ENCODE measurements at places on chromosomes 1 and 21. TPM values are rescaled to one million over a fixed set of nuclear protein-coding genes. Genes with fewer than 3 reads are reported as not detected.

The PRRX1 gene
- total RNA-seq = not detected

DNA sequence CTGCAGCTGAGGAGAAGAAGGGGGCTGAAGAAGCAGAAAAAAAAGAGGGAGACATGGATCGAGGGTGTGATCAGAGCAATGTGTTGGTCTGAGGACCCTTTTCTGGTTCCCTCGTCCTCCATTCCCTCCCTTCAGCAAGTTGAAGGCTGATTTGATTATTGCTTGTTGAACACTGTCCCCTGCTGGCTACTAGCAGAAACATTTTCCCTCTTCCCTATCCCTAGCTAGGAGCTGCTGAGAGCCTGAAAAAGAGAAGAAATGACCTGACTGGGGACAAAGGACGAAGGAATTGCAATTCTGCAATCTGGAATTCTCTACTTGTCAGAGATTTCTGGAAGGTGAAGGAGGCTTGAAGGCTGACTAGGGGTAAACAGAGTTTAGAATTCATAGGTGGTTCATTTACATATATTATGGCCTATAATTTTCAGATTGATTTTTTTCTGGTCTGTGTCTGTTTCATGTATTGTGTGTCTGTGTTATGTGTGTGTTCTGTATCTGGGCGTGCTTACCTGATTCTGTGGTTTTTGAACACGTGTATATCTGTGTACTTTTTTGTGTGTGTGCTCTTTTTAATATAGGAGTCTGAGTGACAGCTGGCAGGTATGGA is 9.8 kb downstream of the NHLH1 start:
- DNase-seq = no peak

DNA sequence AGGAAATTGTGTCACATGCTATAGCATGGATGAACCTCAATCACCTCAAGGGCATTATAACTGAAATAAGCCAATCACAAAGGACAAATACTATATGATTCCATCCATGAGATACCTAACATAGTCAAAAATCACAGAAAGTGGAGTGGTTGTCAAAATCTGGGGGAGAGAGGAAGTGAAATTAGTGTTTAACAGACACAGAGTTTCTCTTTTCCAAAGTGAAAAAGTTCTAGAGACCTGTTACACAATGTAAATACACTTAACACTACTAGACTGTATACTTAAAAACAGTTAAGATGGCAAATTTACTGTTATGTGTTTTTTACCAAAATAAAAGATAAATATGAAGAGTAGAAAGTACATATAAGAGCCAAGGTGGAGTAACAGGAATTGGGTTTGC is 31.8 kb downstream of the ZNF644 start:
- no peak for DNase-seq

DNA sequence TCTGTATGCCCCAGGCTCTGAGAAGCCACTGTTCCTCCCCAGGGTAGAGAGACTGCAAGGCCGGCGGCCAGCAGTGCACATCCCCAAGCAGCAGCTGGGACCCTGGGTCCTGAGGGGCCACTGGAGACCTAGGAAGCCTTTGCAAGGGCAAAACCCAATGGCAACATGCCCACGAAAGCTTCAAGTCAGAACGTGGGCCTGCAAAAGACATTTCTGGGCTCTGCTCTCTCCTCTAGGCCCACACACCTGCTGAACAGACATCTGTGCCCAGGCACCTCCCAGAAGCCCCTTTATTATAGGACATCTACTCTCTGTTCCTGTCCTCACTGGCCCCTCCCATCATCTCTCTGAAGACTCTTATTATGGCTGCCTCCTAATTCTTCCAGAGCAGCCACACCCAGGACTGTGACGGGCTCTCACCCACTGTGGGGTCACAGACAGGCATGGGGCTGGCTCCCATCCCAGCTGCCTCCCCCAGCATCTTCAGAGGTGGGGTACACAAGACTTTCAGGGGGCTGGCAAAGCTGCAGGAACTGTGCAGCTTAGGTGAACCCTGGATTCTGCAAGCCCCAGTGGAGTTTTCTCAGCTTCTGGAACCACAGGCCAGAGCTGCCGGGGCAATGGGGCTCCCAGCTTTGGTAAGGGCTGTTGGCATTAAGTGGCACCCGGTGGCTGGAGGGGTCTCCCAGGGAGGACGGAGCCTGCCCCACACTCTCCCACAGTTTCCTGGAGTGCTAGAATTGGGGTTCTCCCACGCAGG is 12.6 kb downstream of the TRIM11 start:
- no peak for DNase-seq

The NRIP1 gene
- total RNA-seq = 27.1 TPM

The C1orf94 gene
- total RNA-seq = not detected

GRCh38 chr1:170544624-170545023 is 12.7 kb downstream of the GORAB start:
- DNase-seq = no peak

GRCh38 chr1:87899017-87899416 is 570.3 kb downstream of the LMO4 start:
- no peak for DNase-seq

DNA sequence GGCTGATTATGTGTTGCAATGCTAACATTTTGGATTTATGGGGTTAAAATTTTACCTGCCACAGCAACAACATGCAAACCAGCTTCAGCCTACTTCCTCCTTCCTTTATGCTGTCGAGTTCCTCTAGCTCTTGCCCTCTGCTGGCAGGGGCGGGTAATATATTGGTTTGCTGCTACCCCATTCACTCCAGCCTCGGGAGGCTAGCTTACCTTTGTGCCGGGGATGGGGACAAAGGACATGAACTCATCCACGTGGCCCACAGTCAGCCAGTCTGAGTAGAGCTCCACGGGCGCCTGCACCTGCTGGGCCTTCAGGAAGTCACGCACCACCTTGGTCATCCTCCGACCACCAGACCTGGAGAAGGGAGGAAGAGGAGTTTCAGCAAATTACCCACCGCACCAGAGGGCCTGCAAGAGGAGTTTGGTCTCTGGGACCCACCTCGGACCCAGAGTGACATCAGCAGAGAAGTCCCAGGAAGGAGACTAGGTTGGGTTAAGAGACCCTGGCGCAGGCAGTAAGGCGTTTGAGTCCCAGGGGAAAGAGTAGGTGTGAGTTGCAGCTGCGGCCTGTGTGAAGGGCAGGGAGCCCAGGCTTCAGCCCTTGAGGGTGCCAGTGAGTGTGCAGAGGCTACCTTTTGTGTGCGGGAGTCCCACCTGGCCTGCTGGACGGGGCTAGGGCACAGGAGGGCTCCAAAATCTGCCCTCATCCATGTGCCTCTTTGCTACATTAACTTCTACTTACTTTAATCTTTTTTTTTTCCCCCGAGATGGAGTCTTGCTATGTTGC is 21.8 kb upstream of the SDHB start:
- no peak for DNase-seq

GRCh38 chr1:48898894-48899293 is 122.2 kb upstream of the BEND5 start:
- DNase-seq = no peak

GRCh38 chr1:15852828-15853302 is 5.4 kb downstream of the SPEN start:
- DNase-seq = no peak

The OR10J1 gene
- total RNA-seq = not detected

The SLC16A4 gene
- total RNA-seq = 0.28 TPM

DNA sequence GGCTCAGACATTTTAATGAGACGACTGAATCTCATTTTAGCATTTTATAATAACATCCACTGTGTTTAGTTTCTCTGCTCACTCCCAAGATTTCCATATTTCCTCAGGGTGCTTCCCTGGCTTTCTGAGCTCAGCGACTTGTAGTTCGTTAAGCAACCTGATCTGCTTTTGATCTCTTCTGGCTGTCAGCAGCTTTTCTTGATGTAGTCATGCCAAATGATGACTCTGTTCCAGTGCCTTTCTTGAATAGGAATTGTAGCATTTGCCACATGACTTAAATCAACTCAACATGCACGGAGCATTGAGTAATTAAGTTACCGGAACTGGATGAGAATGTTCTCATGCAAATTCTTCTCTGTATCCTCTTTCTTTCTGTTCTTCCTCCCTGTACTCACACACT is 246.1 kb downstream of the FMN2 start:
- no peak for DNase-seq

Measured in activated T-cell treated with anti-CD3 and anti-CD28 coated beads, Interleukin-2, amount 50 U/mL, for 4 hours (primary cell).